ENCODE measurements at places on chromosomes 7 and 10.
A peak's percentile ranks its signal among the peaks of the same experiment; 100 is the strongest.

- no peak for DNase-seq
These were observed 11.3 kb upstream of the HABP2 start for GRCh38 chr10:113541549-113541927.

DNA sequence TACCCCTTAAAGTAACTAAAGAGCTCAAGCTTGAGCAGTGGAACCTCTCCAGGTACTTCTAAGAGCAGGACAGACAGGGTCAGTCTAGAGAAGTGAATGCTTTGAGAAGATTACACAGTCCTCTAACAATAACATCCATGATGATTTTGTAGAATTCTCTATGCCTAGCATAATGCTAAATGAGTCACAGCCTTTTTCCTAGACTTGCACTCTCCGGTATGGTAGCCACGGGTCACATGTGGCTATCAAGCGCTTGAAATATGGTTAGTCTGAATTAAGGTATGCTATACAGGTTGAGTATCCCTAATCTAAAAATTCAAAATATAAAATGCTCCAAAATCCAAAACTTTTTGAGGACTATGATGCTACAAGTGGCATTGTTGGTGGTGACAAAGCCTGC, 166.6 kb upstream of the MKLN1 start:
- DNase-seq: no peak

DNA sequence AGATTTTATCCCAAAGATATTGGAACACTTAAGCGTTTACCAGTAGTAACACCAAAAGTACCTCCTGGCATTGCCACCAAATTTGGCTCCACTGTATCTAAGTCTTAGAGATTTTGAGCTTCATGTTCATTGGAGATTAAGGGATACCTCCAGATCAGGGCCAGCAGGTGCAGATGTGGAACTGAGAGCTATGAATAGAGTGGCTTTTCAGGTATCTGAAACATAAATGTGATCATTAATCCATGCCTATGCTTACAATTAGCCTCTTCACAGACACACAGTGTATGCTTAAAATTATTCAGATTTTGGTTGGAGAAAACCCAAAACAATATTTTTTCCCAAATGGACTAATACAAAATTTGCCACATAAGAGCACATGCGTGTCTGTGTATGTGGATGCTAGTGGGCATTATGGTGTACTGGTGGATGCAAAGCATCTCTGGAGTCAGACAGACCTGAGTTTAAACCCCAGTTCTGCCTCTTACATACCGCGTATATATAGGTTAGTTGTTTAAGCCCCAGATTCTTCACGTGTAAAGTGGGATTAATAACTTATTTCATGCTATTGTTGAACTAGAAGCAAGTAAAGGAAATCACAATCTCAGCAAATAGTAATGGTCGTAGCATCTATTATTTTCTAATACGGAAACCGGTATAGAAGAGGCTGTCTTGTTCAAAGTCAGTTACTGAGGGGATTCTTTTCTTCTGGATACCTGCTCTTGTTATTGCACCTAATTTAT, 6.8 kb upstream of the LRRC4 start:
- no peak for DNase-seq

GRCh38 chr7:86932038-86932512, 127.4 kb downstream of the ELAPOR2 start:
- DNase-seq: no peak

- DNase-seq: no peak
These were observed 3.1 kb downstream of the RASGEF1A start for GRCh38 chr10:43263551-43264343.

DNA sequence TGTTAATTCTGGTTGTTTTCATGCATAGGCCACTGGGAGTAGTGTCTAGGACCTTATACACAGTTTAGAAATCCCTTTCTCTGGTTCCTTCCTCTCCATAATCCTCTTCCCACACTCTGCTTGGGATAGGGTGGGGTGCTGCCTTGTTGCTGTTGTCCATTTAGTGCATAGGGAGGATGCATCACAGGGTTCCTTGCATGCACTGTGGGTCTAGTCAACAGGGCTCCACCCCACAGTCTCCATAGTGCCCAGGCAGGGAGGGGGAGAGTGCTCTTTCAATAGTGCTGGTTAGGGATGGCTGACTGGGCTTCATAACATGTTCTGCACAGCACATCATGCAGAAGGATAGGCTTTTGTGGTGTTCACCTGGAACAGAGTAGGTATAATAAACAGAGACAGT, 81.1 kb downstream of the ARHGAP12 start:
- DNase-seq: no peak

DNA sequence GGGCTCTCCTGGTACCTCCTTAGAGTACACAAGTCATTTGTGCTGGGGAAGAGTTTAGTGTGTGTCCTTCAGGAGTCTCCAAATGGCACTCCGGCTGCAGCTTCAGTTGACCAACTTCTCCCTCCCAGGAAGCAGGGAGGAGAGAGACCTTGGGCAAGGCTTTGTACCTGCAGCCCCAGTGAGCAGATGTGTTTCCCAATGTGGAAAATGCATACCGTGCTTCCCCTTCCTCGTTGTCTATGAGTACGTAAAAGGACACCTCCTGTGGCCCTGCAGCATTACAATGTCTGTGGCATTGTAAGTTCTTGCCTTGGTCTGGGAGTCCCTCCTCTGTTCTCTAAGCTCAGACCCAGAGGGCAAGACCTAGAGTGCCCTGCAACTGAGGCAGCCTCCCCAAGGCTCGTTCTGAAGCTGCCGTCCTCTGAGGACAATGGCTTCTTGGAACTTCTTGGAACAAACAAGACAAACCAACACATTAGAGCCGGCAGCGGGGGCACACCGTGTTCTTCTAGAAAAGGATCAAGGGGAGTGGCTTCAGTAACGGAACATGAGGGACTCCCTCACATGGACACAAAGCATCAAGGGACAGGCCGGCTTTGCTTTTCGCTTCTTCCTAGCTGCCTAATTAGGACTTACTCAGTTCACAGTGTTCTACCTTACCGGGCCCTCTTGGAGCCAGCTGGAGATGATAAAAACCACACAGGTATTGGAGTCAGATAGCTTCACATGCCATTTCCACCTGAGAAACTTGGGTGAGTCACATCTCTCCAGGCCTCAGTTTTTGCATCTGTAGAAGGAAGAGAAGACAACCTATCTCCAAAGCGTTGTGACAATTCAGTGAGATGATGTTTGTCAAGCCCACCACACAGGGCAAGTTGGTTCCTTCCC, 20.9 kb upstream of the PPA1 start:
- peak; percentile 49 for DNase-seq

DNA sequence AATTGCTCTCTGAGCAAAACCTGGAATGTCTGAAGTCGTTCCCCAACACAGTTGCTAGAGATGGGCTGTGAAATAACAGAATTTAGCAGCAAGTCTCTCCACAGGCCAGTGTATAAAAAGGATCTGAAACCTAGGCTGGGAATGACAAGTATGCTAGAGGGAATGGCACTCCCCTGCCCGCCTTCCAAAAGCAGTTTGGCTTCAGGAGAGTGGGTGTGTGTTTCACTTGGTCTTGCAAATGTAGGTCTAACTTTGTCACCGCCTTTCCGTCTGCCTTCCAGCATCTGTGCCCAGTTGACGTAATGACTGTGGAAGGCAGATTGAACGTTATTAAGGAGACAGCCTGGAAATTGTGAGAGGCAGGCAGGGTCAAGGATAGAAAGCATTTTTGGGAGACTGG, 18.0 kb upstream of the MTURN start:
- DNase-seq: no peak

DNA sequence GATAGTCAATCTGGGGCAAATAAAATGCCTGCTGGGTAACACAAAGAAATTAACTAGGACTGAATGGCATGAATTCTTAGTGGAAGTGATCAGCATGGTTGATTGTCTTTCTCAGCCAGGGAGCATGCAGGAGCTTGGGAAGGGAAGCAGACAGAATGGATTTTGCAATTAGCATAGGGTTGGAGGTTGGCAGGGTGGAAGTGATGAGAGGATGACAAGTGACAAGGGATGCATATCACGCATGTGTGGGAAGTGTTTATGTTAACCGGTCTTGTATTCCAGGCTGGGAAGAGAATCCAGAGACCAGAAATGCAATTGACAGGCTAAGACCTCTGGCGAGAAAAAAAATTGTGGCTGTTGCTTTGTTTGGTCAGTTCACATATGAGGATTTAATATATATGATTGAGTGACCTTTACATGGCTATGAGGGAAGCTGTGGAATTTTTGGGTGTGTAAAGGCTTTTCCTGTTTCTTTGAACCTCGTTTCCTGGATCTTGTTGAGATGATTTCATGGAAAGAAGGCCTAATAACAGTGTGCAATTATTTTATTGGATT, 8.3 kb downstream of the MDFIC start:
- no peak for DNase-seq

- DNase-seq: no peak
These were observed 8.1 kb downstream of the TRPV5 start for GRCh38 chr7:142925413-142925812.

DNA sequence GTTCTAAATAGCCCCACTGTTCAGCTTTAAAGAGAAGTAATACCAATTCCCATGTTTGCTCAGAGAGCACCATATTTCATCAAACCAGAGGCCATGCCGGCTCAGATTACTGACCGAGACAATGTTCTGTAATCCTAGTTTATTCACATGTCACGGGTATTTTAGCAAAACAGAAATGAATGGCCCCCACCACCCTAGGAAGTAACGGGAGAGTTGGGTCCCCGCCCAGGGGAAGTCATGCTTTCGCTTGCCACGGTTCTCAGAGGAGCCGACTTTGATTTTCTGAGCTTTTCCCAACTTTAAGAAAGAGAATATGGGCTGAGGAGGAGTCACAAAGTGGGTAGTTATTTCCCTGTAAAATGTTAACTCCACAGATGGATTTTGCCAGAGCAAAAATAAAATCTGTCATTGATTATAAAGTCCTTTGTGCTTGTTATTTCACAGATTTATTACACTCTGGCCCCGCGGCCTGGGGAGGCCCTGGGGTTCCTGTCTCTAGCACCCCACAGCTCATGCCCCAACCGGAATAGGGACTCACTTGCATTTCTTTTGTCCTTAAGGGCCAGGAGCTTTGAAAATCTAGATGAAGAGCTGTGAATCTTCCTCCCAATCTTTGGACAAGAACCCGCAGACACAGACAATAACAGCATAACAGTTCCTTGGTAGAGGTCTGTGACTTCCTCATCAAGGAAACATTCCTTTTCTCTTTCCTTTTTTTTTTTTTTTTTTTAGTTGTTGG, 3.7 kb upstream of the GDF10 start:
- no peak for DNase-seq

DNA sequence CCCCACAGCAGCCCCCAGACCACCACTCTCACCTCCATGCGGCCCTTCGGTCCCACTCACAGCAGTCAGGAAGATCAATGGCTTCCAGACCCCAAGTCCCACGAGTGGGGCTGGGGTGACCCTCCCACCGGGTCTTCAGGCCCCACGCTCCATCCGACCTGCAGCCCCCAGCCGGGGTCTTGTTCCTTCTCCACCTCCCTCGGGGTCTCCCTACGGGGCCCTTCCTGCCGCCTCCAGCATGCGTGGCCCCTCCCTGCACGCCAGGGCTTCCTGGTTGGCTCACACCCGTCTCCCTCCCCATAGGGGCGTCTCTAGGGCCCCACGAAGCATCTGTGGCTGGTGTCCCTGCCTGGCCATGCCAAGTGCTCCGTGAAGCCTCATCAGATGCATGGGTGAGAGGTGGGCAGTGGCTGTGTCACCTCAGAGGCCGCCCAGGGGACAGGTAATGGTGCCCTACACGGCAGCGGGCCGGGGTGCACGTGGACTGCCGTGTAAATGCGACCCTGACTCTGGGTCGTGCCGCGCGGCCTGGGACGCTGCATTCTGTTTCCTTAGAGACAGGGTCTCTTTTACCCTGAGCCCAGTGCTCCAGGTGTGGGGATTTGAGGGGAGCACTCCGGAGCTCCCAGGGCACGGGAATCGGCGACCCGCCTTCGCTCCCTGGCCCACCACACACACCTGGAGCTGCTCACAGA, 19.9 kb downstream of the ADAP1 start:
- DNase-seq: no peak

DNA sequence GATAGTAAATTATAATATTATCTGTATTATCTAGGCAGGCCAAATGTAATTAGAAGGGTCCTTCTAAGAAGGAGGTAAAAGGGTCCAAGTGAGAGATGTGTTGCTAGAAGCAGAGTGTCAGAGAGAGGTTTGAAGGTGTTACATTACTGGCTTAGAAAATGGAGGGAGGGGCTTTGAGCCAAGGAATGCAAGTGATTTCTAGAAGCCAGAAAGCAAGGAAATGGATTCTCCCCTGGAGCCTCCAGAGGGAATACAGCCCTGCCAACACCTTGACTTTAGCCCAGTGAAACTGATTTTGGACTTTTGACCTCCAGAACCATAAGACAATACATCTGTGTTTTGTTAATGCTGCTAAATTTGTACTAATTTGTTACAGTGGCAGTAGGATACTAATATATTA, 97.9 kb upstream of the IL6 start:
- DNase-seq: no peak

DNA sequence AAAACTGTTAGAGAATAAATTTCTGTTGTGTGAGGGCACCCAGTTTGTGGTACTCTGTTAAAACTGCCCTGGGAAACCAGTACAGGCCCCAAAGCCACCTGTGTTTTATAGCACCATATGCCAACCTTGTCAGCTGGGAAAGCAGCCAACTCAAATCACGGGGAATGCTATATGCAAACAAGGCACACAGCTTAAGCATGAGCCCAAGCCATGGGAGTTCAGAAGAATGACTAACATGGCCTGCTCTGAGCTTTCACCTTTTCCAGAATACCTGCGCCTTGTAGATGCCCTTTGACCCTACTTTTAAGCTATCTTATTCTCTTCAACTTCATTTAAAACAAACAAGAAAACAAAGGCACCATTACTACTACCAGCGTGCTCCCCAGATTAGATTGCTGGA, 5.5 kb upstream of the SLC25A13 start:
- DNase-seq: peak; percentile 37

DNA sequence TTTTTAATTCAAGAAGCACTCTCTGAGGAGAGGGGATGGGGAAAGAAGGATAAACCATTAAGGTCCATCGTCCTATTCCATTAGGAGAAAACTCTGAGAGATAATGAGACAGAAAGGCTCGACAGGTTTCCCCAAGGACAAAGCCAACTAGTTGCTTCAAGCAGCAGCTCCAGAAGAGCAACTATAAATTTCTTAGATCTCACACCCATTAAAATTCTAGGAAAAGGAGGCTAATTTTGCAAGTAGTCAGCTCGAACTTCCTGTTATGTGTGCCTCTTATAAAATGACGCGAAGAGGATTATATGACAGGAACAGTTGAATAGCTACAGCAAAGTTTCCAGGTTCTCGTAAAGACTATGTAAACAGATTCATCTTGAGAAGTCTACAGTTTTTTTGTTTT, 52.0 kb upstream of the ST8SIA6 start:
- DNase-seq: no peak

All from kidney tubule cell (primary cell).